Upper lobe of right lung (tissue), 1 donor: ENCODE measurements at places on chromosomes 12 and 14. TPM values are rescaled to one million over a fixed set of nuclear protein-coding genes. Genes with fewer than 3 reads are reported as not detected.
A peak's percentile ranks its signal among the peaks of the same experiment; 100 is the strongest.

DNA sequence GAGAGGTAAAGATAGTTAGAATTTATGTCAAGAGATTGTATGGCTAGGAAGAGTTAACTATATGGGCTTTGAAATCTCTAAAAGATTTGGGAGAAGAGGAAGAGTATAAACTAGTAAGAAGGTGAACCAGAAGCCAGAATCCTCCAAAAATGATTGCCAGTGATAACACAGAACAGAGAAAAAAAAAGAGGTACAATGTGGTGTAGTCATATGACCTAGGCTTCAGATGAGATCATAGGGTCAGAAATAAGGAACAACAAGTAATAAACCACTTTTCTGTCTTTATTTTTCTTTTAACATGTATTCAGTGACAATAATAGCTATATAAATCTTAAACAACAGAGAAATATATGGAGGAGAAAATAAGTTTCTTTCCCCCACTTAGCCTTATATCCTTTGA, 2.0 kb upstream of the NECAP1 start:
- no peak for DNase-seq

SERPINA1 gene
- 1,017 TPM for total RNA-seq

GRCh38 chr14:105411985-105412770, 7.4 kb upstream of the MTA1 start:
- no peak for DNase-seq

AKAP3 gene
- total RNA-seq, result 1.9 TPM

DPF3 gene
- 0.90 TPM for total RNA-seq

DNA sequence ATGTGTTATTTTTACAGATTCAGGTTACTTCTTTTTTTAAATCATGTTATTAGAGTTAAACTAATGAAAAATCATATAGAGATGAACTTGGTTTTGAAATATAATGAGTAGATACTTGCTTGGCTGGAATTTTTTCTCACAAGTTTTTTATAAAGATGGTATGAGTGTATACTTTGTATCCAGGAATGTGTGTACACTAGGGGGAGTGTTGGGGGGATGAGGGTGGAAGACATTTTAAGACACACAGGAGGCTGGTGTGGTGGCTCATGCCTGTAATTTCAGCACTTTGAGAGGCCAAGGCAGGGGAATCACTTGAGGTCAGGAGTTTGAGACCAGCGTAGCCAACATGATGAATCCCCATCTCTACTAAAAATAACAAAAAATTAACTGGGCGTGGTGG, 23.2 kb downstream of the PPM1A start:
- DNase-seq, result no peak

DNA sequence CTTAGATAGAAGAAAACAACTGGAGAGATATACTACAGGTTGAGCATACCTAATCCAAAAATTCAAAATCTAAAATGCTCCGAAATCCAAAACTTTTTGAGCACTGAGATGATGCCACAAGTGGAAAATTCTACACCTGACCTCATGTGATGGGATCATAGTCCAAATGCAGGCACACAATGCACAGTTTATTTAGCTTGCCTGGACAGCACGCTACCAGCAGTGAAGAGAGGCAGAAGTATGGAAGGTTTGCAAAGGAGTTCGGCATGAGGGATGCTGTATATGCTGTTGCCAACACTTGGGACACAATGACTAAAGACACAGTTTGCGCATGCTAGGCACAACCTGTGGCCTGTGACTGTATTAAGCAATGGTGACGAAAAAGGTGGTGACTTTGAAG, 58.1 kb upstream of the CAND1 start:
- DNase-seq, result no peak

SLCO1B1 gene
- not detected for total RNA-seq

GRCh38 chr12:64007853-64008252, 163.4 kb downstream of the SRGAP1 start:
- DNase-seq, result no peak

DNA sequence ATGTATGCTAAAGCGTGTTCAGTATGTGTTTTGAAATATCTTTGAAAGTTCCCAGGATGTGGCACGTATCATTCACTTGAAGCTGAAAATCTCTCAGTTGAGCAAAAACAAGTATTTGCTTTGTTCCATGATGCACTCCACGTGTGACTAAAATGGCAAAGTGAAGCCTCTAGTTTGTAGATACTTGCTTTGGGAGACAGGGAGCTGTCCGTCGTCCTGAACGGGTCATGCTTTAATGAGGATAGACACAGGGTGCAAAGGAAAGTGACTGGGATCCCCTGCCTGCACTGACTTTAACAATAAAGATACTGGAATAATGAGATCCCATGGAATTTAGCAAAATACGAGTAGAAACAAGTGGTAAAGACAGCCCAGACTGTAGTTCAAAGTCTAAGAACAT, 991.4 kb downstream of the NRXN3 start:
- no peak for DNase-seq

GRCh38 chr14:94291906-94292525, 1.1 kb downstream of the SERPINA10 start:
- no peak for DNase-seq

SMAGP gene
- 34.2 TPM for total RNA-seq

TOX4 gene
- 69.4 TPM for total RNA-seq

PRB2 gene
- not detected for total RNA-seq

GRCh38 chr14:20332788-20333493, at the start of gene CCNB1IP1:
Gene CCNB1IP1 (minus strand): TSS chr14:20333279. CDS start chr14:20316523, 16,756 bp downstream.
- DNase-seq, result no peak

- no peak for DNase-seq
Measured at GRCh38 chr14:75132382-75133086, 5.7 kb upstream of the NEK9 start.

TMPRSS12 gene
- not detected for total RNA-seq

ADCY4 gene
- total RNA-seq, result 54.5 TPM

EEA1 gene
- 34.4 TPM for total RNA-seq

DNA sequence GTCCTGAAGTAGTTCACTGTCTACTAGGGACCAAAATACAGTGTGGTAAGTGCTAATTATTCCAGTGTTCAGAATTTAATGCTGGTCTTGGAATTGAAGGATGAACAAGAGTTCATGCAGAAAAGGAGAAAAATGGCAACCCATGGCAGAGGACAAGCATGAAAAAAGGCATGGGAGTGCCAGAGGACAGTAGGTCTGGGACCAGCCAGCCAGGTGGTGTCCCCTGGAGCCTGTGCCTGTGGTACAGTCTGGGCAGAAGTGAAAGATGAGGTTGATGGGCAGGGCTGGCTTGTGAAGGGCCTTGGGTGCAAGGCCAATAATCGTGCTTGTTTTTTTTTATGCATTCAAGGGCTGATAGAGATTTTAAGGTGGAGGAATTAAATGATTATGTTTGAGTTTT, 21.0 kb downstream of the C12orf75 start:
- DNase-seq, result no peak

PRH2 gene
- total RNA-seq, result not detected

TEP1 gene
- total RNA-seq, result 48.9 TPM

DNA sequence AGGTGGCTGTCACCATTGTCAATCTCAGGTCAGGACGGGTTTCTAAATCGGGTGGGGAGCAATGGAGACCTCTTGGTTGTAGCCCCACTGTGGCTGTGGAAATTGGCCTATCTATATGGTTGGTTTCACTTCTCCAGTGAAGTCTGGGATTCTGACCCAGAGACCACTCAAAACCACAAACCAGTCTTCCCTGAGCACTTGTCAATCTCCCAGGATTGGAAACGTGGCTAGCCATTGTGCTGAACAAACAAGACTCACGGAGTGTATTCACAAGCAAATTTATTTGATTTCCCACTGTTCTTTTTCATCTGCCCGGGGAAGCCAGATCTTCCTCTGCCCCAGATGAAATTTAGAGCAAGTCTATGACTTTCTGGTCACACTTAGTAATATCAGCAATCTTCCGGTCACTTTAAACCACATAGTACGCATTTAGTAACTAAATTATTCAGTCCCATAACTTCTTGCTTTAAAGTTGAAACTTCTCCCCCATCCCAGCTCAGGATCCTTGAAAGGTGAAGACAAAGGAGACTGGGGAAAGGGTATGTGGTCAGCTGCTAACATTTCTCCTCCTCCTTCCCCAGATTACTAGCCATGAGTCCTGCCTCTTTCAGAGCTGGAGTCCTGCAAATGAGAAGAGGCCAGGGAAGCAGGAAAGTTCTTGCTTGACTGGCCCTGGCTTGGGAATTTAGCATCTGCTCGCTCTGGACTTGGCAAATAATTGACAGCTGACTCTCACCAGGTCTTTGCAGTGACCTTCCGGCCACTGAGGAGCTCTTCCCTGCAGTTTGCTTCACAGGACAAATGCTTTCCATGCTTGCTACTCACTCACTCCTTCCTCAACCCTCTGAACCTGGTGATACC, 123.2 kb upstream of the MAX start:
- no peak for DNase-seq

GRCh38 chr12:40263616-40264409, 39.0 kb downstream of the LRRK2 start:
- no peak for DNase-seq

STXBP6 gene
- 27.4 TPM for total RNA-seq

GRCh38 chr14:38737686-38738407, 365.2 kb downstream of the SEC23A start:
- DNase-seq, result no peak

DNA sequence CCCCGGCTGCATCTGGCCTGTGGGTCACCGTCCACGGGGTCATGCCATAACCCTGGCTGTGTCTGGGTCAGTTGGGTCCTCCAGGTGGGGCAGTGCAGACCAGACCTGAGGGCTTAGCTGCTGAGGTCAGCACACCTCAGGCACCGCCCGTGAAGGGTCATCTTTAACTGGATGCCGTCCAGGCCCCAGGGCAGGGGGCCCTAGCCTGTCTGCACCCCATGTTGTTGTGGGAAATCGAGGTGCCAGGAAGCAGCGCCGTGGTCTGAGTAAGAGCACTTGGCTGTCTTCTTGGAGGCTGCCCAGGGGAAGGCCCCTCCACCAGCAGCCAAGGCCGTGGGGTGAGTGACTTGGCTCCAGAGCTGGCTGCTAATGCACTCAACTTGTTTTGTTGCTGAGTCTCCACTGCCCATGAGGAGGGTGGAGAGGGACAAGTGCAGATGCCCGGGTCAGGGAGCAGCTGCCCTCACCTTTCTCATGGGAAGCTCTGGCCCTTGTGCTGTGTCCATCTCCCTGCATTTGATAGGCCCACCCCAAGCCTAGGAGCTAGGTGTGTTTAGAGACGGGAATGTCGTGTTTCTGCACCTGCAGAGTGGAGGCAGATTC, 317.2 kb downstream of the TMEM121 start:
- peak; percentile 59 for DNase-seq

- no peak for DNase-seq
Measured at GRCh38 chr14:103869406-103870143, 22.2 kb upstream of the PPP1R13B start.

- no peak for DNase-seq
Measured at GRCh38 chr14:72796935-72797334, 97.0 kb downstream of the DPF3 start.

- no peak for DNase-seq
Measured at GRCh38 chr14:104001003-104001402, 58.7 kb upstream of the RD3L start.

DNA sequence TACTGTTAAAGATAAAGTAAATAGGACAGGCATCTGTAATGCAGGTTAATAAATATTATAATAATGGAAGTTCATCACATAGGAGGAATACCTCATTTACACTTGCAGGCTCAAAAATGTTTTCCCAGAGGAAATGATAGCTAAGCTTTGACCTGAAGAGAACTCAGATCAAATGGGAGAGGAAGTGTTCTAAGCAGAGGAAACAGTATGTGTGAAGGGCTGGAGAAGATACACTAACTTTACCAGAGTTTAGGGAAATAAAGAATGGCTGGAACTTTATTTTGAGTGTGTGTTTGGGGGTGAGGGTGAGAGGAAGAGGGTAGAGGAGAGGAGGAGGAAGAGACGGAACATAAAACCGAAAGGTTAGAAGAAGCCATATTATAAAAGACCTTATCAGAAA, 34.0 kb upstream of the AP4S1 start:
- no peak for DNase-seq

LYZ gene
- total RNA-seq, result 1,056 TPM

GRCh38 chr12:5715021-5715420, 230.0 kb downstream of the ANO2 start:
- DNase-seq, result no peak

YBX3 gene
- 292 TPM for total RNA-seq

DNA sequence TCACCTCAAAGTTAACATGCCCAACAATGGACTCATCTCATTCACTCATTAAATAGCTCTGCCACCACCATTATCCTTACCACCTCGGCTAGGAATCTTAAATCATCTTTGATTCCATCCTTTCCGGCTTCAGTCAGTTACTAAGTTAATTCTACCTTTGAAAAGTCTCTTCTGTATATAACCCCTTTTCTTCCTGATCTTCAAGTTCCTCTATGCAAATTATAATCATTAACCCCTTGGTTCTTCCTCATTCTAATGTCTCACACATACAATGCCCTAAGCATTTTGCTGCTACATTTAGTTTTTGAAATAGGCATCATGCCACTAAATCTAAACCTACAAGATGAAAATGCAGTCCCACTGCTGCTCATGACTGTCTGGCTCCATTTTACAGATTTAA, 51.6 kb downstream of the ATP2B1 start:
- no peak for DNase-seq

STAT6 gene
- total RNA-seq, result 230 TPM

LMNTD1 gene
- not detected for total RNA-seq

SLC25A21 gene
- total RNA-seq, result 0.35 TPM

SSTR1 gene
- 9.2 TPM for total RNA-seq

GRCh38 chr14:44620121-44621019, 113.3 kb upstream of the FSCB start:
- no peak for DNase-seq

- no peak for DNase-seq
Measured at GRCh38 chr12:26647088-26647487, 185.9 kb downstream of the ITPR2 start.

ITGB7 gene
- 7.7 TPM for total RNA-seq

GRCh38 chr12:100669922-100670321, 96.4 kb downstream of the GAS2L3 start:
- DNase-seq, result no peak

- no peak for DNase-seq
Measured at GRCh38 chr14:24475261-24475660, 32.7 kb upstream of the SDR39U1 start.

DNA sequence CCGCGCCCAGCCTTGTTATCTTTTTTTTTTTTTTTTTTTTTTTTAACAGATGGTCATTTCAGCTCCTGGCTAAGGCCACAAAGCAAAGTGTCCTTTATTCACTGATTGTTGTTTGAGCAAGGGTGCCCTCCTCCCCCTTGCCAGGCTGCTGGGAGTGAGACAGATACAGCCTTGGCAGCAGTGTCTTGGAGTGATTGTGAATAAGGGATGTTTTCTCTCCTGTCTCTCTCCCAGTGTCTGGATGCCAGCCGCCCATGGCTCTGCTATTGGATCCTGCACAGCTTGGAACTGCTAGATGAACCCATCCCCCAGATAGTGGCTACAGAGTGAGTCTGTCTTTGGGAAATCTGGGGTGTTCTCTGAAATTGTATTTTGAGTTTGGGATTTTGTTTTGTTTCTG, 28.7 kb downstream of the FNTB start:
- no peak for DNase-seq

FOXG1 gene
- total RNA-seq, result not detected

- DNase-seq, result no peak
Measured at GRCh38 chr14:38198425-38198824, 9.3 kb upstream of the SSTR1 start.

- DNase-seq, result no peak
Measured at GRCh38 chr14:75720842-75721498, 59.9 kb downstream of the TTLL5 start.
